ENCODE measurements at places on chromosomes 6 and 20.

DNA sequence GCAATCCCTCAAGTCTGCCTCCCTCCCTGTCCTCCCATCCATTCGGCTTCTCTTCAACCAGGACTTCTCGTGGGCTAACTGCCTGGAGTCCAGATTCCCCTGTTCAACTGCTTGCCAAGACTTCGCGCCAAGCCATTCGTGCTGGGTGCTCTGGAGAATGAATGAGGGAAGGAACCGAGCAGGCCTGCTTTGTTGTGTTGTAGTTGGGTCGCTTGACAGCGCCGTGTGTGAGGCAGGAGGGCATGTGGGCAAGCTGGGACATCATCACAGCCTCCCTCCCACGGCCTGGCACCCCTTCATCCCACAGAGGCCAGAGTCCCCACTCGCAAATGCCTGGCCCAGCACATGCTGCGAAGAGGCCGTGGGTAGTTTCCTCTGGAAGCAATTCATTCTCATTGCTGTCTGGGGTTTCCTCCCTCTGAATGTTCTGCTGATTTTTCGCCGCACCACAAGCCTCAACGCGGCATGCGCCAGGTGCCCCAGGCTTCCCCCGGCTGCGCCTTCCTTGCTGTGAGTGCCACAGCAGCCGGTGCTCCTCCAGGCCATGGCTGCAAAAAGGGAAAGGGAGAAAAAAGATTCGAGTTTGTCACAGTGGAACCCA lies 336.0 kb downstream of the QKI start:
- DNase-seq: no peak

- peak; percentile 21 for DNase-seq
Observed at GRCh38 chr6:68634726-68635411, at the start of gene ADGRB3. Gene ADGRB3 (plus strand): TSS chr6:68635282. CDS start chr6:68638676, 3,394 bp downstream.

DNA sequence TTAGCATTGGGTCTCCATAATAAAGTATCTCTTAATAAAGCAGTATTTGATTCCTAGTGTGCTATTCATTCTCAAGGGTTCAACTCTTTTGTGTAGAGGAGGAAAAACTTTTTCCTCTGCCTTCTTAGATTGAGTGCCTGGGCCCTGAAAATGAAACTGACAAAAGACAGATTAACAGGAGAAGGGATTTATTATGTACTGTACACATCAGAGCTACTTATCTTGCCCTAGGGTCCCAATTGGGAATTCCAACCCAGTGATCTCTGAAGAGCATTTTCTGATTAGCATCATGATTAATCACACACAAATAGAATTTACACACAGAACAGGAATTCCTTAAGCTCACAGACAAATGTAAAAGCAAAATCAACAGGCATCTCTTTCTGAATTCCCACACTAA lies 128.9 kb downstream of the CD164 start:
- DNase-seq: no peak

GRCh38 chr6:41040940-41041536 lies 1.2 kb upstream of the TSPO2 start:
- no peak for DNase-seq

DNA sequence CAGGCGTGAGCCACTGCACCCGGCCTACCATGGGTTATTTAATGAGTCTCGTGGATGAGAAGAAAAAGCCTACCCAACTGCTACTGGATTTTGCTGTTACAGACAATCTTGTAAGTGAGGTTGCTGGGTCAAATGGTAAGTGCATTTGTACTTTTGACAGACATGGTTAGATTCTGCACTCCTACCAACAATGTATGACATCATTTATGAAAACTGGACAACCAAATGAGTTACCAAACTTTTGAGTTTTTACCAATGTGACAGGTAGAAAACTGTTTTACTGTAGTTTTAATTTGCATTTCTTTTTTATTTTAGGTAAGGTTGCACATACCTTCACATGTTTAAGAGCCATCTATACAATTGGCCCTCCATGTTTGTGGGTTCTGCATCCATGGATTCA lies 48.2 kb downstream of the PDSS2 start:
- DNase-seq: no peak

DNA sequence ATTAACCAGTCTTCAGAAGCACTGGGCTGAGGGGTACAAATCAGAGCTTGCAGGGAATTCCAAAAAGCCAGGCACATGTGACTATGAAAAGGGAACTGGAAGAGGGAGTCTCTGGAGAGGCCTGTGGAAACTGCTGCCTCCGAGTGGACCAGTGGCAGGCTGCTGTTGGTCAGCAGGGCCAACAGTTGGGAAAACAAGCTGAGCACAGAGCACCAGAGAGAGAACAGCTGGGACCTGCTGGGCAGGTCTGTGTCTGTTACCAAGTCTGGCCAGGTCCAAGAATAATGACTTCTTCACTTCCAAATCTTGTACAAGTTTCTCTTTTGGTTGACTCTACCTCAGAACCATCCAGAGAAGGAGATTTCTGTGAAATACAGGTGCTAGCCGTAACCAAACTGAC lies 81.4 kb downstream of the LIN28B start:
- no peak for DNase-seq

Measured in activated CD8-positive, alpha-beta memory T cell treated with anti-CD3 and anti-CD28 coated beads, Interleukin-2, amount 50 U/mL, for 4 hours (primary cell).